Lung (tissue), 17 donors: ENCODE measurements at places on chromosomes 5 and 9. TPM values are rescaled to one million over a fixed set of nuclear protein-coding genes. Genes with fewer than 3 reads are reported as not detected.
A peak's percentile ranks its signal among the peaks of the same experiment; 100 is the strongest.

DNA sequence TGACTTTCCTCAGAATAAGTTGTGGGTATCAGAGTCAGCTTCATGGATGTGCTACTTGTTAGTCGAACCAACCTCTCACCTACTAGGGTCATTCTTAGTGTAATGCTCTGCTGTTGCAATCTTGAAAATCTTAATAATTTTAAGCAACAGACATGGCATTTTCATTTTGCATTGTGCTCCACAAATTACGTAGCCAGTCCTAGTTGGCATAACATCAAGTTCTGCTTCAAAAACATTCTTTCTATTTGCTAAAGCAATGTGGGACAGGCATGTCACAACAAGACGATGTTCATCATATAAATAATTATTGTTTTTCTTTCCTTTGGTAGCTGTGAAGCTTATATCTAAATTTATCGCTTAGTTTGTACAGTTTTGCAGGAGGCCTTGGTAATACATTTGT lies 39.3 kb upstream of the CDH12 start:
- no peak for DNase-seq

The TMEM267 gene
- polyA plus RNA-seq = 11.4 TPM

The PCSK5 gene
- polyA plus RNA-seq = 1.9 TPM

DNA sequence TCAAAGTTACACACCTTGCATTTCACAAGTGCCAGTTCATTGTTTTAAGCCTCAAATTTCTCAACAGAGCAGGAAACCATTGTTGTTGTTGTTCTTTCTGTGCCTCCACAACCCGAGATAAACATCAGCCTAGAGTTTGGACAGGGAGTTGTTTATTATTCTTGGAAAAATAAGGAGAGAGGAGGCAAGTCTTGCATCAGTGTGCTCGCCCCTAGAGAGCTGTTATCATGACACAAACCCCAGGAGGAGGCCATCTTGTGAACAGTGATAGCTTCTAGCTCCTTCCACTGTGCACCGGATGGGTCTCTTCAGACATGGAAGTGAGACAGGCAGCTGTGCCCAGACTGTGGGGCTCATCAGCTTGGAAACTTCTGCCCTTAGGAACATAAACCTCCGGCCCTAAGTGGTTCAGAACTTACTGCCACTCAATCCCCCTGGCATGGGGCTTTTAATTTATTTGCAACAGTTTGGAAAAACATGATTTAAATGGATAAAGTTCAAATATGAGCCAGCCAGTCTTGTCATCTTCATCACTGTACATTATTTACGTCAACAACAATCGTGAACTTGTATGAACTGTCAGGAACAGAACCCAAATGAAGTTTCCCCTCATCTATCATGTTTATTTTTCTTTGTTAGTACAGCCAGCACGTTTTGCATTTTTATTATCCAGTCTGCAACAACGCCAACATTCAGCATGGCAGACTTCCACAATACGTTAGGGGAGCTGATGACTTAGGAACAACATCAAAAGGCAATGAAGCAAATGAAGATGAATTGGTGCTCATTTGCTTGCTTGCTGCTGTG lies 181.7 kb upstream of the S1PR3 start:
- DNase-seq = peak; percentile 98

- DNase-seq = no peak
Measured at GRCh38 chr9:121424024-121424432, 54.0 kb upstream of the STOM start.

GRCh38 chr5:33257807-33258429 lies 182.8 kb upstream of the TARS1 start:
- no peak for DNase-seq

The CXXC5 gene
- polyA plus RNA-seq = 23.5 TPM

GRCh38 chr9:97293818-97294217 lies 13.6 kb upstream of the CCDC180 start:
- DNase-seq = no peak

The SPINK4 gene
- polyA plus RNA-seq = not detected

GRCh38 chr9:108545436-108545835 lies 310.4 kb downstream of the ACTL7B start:
- DNase-seq = no peak
